ENCODE measurements at places on chromosomes 12 and 14. TPM values are rescaled to one million over a fixed set of nuclear protein-coding genes. Genes with fewer than 3 reads are reported as not detected.

GRCh38 chr14:70052990-70053389 is 135.8 kb downstream of the SLC8A3 start:
- DNase-seq = peak; percentile 72

DNA sequence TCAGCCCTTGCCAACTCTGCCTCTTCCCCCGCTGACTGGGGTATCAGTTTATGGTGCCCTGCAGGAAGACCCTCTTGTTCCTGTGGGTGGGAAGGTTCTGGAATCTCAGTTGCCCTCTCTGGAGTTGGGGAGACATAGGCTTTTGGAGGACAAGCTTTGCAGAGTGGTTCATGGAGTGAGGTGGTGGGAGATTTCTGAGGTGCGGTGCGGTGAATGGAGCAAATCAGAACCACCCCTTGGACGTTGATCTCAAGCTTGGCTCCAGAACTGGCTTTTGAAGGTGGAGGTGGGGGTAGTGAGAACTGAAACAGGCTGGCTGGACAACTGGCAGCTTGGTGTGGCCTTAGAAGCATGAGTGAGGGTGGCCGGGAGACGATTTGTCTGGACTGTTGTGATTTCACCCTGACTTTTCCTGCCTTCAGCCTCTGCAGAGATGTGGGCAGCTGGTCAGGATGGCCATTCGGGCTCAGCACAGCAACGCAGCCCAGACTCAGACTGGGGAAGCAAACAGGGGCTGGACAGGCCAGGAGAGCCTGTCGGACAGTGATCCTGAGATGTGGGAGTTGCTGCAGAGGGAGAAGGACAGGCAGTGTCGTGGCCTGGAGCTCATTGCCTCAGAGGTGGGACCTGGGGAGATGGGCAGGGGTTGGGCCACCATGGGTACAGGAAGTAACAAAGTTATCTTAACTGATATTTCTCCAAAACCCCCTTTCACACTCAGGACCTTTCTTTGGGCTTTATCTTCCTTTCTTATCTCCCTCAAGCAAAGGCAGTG is 1.1 kb downstream of the SHMT2 start:
- DNase-seq = peak; percentile 63

DNA sequence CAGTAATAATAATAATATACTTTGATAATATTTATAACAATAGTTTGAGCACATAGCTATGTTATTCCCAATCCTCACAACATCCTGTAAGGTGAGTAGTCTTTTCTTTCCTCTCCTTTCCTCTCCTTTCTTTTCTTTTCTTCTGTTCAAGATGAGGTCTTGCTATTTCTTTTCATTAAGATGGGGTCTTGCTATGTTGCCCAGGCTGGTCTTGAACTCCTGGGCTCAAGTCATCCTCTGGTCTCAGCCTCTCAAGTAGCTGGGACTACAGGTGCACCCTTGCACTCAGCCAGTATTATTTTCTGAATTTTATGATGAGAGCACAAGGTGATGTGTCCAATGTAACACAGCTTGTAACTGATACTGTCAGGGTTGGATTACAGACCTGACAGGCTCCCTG is 134.6 kb downstream of the OTOGL start:
- DNase-seq = no peak

- no peak for DNase-seq
Measured at GRCh38 chr14:51540364-51540763, 111.3 kb upstream of the FRMD6 start.

DNA sequence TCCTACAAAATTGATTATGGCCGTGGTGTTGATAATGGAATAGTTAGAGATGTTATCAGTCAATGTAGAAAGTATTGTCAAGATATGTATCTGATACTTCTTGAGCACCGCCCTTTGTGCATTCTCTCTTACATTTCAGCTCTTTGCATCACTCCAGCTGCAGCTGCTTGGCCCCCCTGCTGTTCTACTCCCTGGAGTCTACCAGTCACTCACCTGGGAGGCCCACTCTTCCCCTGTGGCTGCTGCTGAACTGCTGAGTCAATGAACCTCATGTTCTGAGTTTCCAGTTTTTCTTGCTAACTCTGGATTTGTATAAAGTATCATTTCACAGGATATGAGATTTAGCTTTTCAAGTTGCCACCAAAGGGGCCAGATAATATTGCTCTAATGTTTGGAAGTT is 312.8 kb upstream of the SLC16A7 start:
- no peak for DNase-seq

DNA sequence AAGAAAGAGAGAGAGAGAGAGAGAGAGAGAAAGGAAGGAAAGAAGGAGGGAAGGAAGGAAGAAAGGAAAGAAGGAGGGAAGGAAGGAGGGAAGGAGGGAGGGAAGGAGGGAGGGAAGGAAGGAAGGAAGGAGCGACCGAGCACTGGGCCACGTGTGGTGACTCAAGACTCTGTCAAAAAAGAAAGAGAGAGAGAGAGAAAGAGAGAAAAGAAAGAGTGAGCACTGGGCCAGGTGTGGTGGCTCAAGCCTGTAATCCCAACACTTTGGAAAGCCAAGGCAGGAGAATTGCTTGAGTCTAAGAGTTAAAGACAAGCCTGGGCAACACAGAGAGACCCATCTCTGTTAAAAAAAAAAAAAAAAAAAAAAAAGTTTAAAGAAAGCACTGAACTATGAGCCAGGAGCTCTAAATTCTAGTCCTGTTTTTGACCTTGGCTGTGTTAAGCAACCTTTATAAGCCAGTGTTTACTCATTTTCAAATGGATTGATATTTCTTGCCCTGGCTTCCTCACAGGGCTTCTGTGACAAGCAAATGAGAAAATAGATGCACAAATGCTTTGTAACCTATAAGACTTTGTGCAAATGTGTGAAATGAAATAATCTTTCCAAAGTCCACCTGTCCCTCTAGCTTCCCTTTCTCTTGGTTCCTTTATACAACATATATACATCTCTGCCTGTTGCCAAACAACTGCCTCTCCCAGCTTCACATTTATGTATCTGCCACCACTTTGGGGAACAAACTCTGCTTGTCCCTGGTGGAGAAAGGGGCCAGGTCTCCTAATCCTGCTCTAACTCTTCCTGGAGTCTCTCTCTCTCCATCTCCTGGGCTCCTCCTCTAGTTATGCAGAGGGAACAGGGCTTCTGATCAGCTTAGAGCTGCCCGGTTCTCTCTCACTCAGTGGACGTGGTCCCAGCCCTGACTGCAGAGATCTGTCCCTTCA is 16.1 kb upstream of the PLEKHG6 start:
- DNase-seq = no peak

DNA sequence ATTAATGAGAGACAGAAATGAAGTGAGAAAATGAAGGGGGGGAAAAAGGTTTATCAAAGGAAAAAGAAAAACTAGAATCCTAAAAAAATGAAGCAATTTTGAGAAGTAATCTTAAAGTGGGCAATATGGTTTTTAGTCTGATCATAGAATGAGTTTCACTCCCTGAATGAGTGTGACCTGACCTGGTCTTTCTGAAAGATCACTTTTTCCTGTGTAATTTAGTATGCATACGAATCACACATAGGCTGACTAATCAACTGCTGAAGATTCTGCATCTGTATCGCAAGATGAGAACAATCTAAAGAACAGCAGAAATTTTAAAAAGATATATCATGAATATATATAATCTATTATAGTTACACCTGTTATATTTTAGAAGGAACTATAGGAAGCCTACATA is 11.3 kb downstream of the GNPTAB start:
- DNase-seq = no peak

- DNase-seq = no peak
Measured at GRCh38 chr14:67311868-67312267, 47.7 kb downstream of the ATP6V1D start.

SOAT2 gene
- 0.19 TPM for total RNA-seq

MYF5 gene
- total RNA-seq = not detected

RHOJ gene
- 20.0 TPM for total RNA-seq

FOXG1 gene
- not detected for total RNA-seq

PKP2 gene
- 7.6 TPM for total RNA-seq

KIF5A gene
- 1.3 TPM for total RNA-seq

LRP1-AS gene
- not detected for total RNA-seq

GNS gene
- 215 TPM for total RNA-seq
